Effector CD4-positive, alpha-beta T cell (primary cell): ENCODE measurements at places on chromosomes 3 and 15.

DNA sequence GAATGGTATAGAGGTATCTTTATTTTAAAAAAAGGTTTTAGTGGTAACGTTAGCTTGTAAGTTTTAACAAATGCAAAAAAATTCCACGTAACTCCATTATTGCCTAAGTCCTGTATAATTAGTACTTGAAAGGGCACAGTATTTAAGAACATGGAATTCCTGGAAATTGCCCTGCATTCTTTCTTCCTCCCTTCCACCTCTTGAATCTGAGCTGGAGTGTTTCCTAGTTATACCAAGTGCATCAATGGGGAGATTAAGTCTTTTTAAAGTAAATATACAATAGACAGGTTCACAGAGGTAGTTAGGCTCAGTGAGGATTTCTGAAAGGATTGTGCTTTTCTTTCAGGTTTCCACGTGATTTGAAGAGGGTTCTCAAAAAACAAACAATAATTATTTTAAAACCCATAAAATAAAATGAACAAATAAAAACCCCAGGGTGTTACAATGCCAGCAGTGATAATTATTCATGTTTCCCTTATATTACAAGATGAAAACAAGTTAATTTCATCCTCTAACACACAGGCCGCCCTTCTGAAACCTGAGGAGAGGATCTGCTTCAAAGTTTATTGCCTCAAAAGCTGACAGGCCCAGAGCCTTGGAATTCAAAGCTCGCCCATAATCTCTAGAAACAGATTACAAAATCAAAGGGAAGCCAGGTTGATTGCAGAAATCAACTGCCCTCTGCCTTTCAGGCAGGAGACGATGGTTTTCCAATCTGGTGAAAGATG lies 128.8 kb upstream of the LMOD3 start:
- DNase-seq = no peak

DNA sequence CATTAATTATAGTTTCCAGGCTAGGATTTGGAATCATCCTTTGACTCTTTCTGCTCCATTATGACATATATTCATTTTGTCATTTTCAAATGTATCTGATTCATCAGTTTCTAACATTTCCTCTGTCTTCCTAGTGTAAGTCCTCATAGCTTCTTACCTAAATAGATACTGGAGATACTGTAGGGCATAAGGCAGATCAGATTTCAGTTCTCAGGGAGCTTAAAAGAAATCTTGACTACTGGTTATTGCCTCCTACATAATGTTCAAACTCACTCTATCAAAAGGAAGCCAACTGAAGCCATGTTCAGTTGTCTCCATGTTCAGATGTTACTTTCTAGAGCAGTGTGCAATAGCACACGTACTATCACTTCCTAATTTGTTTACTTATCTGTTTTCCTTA lies 29.6 kb upstream of the CTDSPL2 start:
- no peak for DNase-seq

DNA sequence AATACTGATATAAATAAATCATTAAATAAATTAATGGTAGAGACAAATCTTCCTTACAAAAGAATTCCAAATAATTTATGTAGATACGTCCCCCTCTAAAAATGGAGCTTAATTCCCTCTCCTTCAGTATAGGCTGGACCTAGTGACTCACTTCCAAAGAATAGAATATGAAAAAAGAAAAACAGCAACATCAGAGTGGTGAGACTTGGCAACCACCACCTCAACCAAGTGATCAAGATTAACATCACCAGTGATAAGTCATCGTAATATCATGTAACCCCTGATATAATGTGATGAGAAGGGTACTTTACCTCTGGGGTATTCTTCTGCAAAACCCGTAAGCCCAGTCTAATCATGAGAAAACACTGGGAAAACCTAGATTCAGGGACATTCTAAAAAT lies 13.4 kb downstream of the GOLGB1 start:
- DNase-seq = no peak

DNA sequence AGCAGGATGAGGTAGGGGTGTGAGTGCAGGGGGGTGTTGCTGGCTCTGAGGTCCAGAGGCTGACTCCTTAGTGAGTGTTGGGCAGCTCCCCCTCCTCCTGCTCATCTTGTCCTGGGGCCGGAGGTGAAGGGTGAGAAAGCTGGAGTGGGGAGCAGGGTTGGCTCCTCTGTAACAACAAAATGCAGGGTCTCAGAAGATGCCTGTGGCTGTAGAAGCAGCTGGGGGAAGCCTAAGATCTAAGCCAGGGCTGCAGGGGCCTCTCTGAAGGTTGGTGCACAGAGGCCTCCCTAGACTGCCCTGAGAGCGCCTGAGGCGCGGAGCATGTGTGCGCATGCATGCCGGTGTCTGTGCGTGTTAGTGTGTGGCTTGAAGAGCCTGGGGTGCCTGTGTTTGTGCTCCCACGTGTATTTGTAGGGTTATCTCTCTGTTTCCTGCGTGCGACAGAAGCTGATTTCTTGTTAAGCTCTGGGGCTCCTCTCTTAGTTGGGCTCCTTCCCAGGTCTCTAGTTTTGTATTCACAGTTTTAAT lies 5.3 kb upstream of the HDAC11 start:
- no peak for DNase-seq

- no peak for DNase-seq
Measured at GRCh38 chr3:172836390-172836997, 86.0 kb downstream of the ECT2 start.

- DNase-seq = no peak
Measured at GRCh38 chr3:160150525-160150924, 74.7 kb upstream of the C3orf80 start.

DNA sequence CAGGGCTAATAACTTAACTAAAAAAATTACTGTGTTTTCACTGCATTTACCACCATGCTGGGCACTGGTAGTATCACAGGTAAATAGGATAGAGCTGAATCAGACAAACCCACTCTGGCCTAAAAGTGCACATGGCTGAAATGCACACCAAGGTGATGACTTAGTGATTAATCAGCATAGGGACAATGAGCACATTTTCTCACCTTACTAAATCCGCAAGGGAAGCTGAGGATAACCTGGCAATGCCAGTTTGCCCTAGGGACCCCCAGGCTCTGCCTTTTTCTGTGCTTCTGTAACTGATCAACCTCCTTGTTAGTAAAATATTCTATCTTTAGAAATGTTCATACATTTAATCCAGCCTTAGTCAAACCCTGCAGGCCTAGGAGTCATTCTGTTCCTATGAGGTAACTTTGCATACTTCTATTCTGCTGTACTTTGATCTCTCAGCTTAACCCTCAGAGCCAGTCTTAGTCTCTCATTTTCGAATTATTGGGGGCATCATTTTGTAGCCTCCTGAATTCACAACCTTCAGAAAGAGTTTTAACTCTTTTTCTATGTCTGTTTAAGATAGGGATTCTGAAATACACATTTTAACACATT lies 562.9 kb upstream of the KCNMB2 start:
- no peak for DNase-seq

- DNase-seq = no peak
Measured at GRCh38 chr3:157145606-157146322, 14.2 kb downstream of the CCNL1 start.

GRCh38 chr3:125609384-125609783 lies 14.1 kb upstream of the OSBPL11 start:
- no peak for DNase-seq

GRCh38 chr3:172163320-172163719 lies 123.9 kb downstream of the FNDC3B start:
- no peak for DNase-seq

GRCh38 chr3:197206913-197207312 lies 91.5 kb downstream of the DLG1 start:
- DNase-seq = no peak

- no peak for DNase-seq
Measured at GRCh38 chr15:101651554-101652097, 555 bp downstream of the TM2D3 start.

DNA sequence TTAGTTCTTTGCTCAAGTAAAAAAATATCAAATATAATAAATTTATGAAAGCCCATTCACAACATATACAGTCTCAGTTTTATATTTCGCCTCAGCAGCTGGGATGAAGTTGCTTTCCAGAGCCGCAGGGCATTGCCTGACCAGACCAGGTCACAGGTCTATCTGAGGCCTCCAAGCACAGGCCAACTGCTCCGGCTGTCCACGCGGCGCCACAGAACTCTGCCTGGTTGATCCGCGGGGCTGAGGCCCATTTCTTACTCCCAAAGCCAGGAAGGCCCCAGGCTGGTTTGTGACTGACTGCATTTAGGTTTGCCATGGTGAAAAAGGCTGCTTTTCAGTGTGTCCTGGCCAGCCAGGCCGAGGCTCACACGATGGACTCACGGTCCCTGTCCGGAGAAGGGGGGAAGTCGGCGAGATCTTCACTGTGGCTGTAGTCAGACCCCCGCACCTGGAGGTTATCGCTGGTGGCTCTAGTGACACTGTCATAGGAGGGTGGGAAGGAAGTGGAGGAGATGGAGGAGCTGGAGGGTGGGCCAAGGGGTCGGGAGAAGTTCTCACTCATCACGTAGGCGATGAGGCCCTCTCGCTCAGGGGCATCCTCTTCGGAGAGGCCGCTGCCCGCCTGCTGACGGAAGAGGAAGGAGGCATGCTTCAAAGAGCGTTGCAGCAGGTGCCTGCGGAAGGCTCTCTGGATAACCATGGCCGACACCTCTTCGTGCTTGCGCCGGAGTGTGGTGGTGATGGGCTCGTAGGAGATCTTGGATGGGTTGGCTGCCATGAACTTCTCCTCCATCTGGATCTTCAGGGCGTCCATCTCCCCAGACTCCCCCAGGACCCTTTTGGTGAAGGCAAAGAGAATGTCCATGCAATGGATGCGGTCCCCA lies 54.1 kb downstream of the EXOG start:
- no peak for DNase-seq

- no peak for DNase-seq
Measured at GRCh38 chr3:133834621-133835417, 29.2 kb downstream of the SRPRB start.

DNA sequence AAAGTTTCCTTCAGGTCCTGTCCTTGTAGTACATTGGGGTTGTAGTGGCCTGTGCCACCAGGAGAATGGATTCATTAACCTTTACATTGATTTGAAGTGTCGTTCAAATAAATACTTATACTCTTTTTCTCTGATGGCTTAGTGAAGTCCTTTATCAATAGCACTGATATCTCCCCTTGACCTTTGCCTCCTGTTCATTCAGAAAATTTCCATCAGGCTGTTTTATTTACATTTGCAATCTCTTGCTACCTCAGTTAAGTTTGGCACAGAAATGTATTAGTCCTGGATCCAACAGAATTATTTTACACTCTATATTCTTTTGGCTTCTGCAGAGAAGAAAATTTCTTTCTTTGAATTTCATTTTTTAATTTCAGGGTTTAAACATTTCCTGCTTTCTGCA lies 497.0 kb downstream of the RBMS3 start:
- DNase-seq = no peak

GRCh38 chr3:81764002-81764401 lies 2.6 kb upstream of the GBE1 start:
- no peak for DNase-seq

DNA sequence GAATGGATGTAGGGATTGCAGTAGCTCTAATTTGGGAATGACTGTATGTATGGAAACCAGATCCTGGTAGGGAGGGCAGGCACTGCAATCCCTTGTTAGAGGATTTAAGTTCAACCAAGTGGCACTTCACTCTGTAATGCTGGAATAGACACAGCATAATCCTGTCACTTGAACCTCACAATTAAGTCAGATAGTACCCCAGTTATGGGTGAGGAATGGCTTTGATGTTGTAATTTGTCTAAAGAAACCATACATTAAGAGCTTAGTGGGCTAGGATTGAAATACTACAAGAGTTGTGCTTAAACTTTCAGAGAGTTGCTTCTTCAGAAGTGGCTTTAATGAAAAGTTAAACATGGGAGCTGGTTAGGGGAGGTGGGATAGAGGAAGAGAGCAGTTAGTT lies 9.3 kb downstream of the RAB7A start:
- no peak for DNase-seq

DNA sequence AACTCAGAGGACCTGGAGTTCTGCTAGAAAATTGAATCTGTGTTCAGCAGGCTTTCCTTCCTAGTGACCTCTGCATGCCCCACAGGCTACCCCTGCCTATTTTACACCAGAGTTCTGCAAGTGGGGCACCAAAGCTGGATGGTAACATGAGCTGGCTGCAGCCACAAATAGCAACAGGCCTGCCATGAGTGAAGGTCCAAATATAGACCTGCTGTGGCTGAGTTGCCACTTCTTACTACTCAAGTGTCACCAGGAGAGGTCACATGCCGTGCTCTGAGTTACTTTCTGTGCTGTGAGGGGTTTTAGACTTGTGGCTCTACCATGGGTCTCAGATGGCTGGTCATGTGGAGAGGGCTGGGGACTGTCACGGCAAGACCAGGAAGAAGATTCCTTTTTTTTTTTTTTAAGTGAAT lies at the start of gene FSD2:
Gene FSD2, minus strand, starts transcription at position 76 of the 413 bp plus-strand sequence. CDS start 18,679 bp downstream, outside the sequence.
- no peak for DNase-seq

GRCh38 chr3:61865466-61866152 lies 304.2 kb downstream of the PTPRG start:
- no peak for DNase-seq

DNA sequence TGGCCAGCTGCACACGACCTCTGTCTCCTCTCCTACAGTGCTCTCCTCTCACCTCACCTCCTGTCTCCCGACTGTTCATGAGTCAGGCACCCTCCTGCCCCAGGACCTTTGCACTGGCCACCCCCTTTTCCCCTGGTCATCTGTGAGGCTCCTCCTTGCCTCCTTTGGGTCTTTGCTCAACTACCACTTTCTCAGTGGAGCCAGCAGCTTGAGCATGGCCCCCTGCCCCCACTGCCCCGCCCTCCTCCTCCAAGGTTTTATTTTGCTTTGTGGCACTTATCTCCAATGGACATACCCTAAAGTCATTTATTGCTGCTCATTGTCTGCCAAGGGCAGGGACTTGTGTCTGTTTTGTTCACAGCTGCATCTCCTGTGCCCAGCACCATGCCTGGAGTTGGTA lies 64.3 kb downstream of the MGLL start:
- DNase-seq = no peak

- DNase-seq = no peak
Measured at GRCh38 chr3:107366766-107367165, 10.5 kb upstream of the CCDC54 start.
